Stimulated activated CD4-positive, alpha-beta T cell treated with anti-CD3 and anti-CD28 coated beads, Interleukin-1b, Interleukin-23, amount 100 ng/mL, for 1 hour (primary cell): ENCODE measurements at places on chromosomes 5 and 9.

DNA sequence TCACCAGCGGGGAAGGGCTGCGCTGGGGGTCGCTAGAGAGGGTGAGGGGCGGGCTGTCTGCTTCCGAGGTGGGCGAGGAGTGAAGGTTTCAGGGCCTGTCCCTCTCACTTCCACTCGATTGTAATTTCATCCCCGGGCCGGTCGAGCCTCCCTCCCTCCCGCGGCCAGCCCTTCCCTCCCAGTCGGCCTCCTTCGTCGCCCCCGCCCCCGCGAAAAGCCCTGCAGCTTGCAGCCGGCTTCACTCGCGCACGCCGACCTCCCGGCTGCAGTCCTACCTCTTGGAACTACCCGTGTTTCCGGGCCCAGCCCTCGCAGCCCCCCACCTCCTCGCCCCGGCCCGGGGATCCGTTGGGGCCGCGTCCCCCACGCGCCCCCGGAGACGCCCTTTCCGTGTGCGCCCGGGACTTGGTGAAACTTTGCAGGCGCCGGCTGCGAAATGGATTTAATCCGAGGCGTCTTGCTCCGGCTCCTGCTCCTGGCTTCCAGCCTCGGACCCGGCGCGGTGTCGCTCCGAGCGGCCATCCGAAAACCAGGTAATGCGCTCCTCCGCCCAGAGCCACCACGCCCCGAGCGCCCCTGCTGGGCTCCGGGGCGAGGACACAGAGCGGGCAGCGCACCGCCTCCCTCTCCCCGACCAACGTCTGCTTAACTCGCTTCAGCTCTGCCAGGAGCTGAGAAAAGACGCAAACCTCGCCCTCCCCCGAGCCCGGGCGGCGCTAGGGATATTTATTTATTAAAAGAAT lies at the start of gene EGFLAM:
Gene EGFLAM, plus strand, starts transcription at position 241 of the 743 bp plus-strand sequence. Its CDS starts 196 bp downstream, at position 437.
- no peak for DNase-seq

GRCh38 chr5:134458234-134459009 lies 46.7 kb upstream of the CDKN2AIPNL start:
- no peak for DNase-seq

DNA sequence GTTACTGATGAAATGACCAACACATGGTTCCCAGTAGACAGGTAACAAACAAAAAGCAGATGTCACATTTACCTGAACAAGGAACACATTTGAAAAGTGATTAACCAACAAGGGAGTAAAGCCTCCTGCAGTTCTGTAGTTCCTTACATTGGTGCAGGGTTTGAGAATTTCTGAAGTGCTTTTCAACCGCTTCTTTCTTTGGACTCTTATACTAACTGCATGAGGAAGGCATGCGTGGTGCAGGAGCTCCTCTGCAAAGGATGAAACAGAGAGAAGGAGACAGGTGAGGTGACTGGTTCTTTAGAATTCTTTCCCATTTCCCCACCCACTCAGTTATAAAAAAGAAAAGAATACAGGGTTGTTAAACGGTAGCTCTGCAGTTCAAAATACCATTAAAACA lies 4.6 kb upstream of the IL9 start:
- DNase-seq = no peak

DNA sequence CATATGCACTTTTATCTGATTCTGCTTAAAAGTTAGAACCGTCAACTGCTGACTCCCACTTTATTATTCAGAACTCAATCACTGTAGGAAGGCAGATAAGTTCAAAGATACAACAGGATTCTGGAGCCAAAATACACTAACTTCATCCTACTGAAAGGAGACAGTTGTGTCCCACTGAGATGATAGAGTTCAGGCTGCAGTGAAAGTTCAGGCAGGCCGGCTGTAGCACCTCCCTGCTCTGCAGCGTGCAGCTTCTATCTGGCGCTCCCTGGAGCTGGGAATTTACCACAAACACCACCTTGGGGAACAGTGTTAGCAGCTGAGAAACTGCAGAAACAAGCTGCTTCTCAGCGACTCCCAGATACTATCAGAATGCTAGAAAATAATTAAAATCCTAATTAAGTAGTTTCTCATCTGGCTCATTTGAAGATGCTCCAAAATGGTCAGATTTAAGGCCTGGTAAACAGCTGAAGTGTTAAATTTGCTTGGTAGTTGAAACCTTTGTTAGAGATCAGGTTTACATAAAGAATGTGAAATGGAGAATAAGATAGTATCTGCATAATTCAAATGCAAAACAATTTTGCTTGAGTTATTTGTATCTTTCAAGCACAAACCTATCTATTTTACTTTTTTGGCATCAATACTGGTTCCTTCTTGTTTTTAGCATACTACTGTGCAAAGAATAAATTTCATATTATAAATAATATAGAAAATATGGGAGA lies 52.3 kb upstream of the CNTLN start:
- DNase-seq = no peak

GRCh38 chr9:37229882-37230482 lies 109.6 kb downstream of the ZCCHC7 start:
- no peak for DNase-seq

GRCh38 chr5:15885156-15885555 lies 294.4 kb downstream of the MARCHF11 start:
- DNase-seq = no peak
